RKO (cell line): ENCODE measurements at places on chromosomes 11 and 22.

- DNase-seq, result no peak
Observed at GRCh38 chr11:123203934-123204333, 8.9 kb upstream of the CLMP start.

DNA sequence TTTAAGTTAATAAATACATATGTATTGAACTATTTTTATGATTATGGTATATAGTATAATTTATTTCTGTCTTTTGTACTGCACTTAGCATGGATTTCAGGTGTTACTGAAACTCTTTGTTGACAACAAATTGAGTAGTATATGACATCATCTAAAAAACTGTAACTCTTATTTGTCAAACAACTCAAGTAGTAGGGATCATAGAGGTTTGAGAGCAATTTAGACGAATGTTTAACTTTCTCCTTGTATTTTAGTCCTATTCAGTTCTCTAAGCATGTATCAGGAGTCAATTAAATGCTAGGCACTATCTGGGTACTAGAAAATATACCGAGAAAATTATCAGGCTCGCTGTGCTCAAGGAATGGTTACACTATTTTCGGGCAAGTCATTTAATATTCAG is 595.2 kb downstream of the METTL15 start:
- DNase-seq, result no peak

GRCh38 chr11:117145393-117145761 is 1.3 kb downstream of the PAFAH1B2 start:
- DNase-seq, result peak; percentile 78

GRCh38 chr22:26168939-26169314 is 335 bp upstream of the SEZ6L start:
- no peak for DNase-seq

GRCh38 chr22:35319244-35319985 is 19.7 kb downstream of the TOM1 start:
- no peak for DNase-seq

- no peak for DNase-seq
Observed at GRCh38 chr11:33195462-33196173, 34.3 kb upstream of the CSTF3 start.

DNA sequence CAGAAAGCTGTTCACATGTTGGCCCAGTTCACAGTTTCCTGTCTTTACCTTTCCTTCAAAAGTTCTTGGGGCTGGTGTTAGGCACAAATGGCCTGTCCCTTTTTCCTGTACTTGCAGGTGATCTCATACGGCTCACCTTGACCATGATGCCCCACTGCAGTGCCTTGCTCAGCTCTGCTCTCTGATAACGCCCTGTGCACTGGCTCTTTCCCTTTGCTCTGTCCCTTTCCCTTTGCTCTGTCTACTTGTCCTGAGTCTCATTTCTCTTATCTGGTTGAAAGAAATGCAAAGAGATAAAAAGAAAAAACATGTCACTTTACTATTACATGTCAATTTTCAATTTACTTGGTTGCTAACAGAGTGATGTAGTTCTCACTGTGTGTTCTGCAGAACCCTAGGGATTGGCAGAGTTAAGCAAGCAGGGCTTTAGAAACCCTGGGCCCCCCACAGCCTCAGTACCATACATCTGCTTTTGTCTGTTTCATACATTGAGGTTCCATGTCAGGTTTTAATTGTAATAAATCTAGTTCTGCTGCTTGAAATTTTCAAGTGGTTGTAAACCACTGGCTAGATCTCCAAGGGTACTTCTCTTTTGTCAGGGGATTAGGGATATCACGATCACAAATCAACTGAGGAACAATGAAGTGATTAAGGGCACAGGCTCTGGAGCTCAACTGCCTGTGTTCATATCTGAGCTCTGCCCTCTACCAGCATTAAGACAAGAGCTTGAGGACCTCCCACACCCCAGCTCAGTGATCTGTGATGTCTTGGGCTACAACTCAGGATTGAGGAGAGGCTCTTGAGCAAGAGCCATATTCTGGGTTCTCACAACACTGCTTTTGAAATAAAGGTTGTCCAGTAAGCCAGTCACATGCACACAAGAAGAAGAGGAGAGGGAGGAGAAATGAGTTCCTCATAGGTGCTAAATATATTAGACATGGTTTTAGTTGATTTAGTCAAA is 16.3 kb upstream of the SORL1 start:
- DNase-seq, result no peak

GRCh38 chr11:67572747-67573419 is 10.7 kb upstream of the GSTP1 start:
- peak; percentile 73 for DNase-seq

DNA sequence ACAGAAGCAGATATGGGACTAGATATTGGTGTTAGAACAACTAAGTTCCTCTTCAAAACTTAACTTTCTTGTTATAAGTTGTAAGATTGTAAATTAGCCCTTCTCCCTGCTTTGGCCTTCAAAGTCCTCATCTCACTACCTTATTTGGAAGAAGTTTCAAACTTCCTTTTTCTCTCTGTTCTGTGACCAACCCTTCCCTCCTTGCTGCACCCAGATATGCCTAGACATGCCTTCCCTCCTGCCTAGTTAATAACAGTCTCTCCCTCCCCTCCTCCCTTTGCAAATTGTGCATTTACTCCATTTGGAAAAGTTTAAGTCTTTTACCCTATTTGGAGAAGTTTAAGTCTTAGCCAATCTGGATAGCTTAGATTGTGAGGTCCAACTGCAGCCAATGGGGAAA is 4.9 kb downstream of the OR52K2 start:
- DNase-seq, result no peak
